OCI-M1 (cell line): ENCODE measurements at places on chromosomes 12 and 14.

- peak; percentile 15 for DNase-seq
Observed at GRCh38 chr12:64826234-64826633, 1.8 kb downstream of the TBC1D30 start.

DNA sequence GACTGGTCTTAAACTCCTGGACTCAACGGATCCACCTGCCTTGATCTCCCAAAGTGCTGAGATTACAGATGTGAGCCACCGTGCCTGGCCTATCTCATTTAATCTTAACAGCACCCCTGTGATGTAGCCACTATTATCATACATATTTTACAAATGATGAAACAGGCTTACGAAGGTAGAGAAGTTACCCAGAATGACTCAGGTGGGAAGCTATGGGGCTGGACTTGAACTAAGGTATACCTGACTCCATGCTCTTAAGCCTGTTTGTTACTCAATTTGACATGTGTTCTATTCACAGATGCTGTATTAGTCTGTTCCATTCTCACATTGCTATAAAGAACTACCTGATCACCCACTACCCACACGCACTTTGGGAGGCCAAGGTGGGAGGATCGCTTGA is 36.8 kb upstream of the TMPO start:
- no peak for DNase-seq

GRCh38 chr12:71760471-71760870 is 5.8 kb downstream of the RAB21 start:
- DNase-seq: no peak

- DNase-seq: no peak
Observed at GRCh38 chr14:22332686-22333421, 256.2 kb downstream of the DAD1 start.

DNA sequence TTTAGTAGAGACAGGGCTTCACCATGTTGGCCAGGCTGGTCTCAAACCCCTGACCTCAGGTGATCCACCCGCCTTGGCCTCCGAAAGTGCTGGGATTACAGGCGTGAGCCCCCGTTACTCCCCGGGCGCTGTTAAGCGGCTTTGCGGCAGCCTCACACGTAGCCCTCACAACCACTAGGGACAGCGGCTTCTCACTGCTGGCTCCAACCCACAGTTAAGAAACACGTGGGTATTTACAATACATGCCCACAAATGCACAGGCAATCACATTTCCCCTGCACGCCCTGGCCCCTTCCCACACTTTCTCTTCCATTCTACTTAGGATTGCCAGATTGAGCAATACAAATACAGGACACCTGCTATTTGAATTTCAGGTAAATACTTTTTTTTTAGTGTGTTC is 37.0 kb upstream of the EIF5 start:
- no peak for DNase-seq

DNA sequence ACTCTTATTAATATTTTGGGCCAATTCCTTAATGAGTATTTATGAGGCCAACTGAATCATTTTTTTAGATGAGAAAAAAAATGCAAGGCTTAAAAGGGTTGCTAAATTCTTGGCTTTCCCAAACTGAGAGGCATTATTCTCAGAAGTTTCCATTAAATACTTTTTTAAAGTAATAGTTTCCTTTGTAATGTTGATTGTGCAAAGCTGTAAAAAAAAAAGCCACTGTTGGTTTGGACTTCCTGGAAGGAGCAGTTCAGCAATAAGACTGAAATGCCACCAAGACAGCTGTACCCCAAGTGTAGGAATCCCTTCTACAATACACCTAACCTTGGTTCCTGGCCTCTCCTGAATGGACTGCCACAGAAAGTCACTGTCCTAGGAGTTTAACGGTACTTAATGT is 231.3 kb downstream of the MON2 start:
- no peak for DNase-seq

DNA sequence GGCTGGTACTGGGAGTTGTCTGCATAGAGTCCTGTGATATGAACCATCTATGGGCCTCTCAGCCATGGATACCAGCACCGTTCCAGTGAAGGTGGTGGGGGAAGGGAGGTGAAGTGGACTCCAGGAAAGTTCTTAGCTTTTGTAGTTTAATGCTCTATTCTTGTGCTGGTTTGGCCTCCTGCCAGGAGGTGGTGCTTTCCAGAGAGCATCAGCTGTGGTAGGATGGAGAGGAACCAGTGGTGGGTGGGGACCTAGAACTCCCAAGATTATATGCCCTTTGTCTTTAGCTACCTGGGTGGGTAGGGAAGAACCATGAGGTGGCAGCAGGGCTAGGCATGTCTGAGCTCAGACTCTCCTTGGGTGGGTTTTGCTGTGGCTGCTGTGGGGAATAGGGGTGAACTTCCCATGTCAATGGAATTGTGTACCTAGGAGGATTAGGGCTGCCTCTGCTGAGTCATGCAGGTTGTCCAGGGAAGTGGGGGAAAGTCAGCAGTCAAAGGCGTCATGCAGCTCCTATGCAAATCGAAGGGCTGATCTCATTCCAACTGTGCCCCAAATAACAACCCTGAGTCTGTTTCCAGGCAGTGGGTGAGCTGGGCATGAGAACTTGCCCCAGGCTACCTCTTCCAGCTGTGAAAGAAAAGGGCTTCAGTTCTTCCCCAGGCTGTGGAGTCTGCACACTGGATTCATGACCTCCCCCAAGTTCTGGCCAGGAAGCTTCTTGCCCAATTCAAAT is 14.2 kb downstream of the GZMH start:
- no peak for DNase-seq

DNA sequence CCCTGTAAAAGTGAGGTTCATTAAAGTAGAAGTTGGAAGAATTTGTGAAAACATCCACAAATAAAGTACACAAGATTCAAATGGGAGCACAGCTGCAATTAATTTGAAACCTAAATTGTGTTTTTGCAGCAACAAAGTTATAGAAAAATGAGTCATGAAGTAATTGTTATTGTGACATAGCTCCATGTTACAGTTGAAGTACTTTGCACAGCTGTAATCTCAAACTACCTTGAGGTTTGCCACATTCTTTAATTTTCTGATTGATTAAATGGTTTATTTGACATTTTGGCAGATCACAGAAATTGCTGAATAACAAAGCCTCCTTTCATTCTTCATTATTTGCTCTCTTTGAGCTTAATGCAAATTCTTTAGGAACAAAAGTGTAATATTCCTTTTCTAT is 111.3 kb downstream of the RMST start:
- no peak for DNase-seq

GRCh38 chr12:6049992-6050391 is 74.5 kb downstream of the VWF start:
- DNase-seq: no peak

DNA sequence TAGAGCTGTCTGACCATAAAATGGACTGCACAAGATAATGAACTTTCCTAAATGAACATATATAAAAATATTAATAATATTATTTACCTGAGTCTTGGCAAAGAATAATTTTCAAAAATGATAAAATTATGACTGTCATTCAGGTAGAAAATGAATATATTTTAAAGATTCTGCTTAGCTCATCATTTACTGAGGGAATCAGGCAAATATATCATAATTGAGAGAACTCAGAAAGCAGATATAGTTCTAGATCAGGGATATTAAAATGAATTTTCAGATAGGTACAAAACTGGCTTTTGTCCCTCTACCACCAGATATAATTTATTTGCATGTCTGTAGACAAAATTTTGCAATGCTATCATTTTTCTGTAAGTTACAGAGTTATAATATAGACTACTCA is 86.1 kb upstream of the CPM start:
- DNase-seq: no peak
